ENCODE measurements at places on chromosomes 3 and 15.
A peak's percentile ranks its signal among the peaks of the same experiment; 100 is the strongest.

DNA sequence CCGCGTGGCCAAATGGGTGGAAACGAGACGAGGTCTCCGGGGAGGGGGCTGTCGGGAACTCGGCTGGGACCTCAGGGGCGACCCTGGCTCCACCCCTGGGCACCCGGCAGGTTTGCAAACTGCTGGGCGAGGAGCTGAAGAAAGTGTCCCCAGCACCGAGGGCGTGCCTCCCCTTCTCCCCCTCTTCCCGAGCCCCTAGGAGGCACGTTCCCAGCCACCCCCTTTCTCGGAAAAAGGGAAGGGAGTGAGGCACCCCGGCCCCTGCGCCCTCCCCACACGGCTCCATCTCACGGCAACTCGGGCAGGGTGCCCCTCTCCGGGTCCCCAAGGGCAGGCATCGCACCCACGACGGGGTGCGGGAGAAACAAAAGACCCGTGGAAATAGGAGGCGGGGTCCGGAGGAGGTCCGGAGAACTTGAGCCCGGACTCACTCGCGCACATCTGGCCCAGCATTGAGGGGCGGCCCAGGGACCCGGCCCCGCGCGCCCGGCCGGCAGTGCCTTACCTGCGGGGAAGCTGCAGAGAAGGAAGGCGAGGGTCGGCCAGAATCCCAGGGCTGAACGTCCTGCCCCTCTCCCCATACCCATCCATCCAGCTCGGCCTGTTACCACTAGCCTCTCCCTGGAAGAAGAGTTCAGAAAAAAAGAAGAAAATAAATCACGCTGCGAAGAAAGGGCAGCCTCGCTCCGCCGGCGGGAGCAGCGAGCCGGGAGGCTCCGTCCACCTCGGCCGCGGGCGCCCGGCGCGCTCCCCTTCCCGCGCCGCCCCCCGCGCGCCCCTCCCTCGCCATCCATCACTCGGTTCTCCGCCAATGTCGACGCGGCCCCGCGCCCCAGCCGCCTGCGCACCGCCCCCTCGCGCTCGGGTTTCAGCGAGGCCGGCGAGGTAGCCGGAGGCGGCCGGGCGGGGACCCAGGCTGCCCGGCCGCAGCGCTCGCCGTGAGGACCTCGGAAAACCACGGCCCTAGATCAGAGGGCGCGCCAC, 16.3 kb downstream of the RGMA start:
- DNase-seq: no peak

GRCh38 chr3:7328339-7328738, 467.4 kb downstream of the GRM7 start:
- no peak for DNase-seq

DNA sequence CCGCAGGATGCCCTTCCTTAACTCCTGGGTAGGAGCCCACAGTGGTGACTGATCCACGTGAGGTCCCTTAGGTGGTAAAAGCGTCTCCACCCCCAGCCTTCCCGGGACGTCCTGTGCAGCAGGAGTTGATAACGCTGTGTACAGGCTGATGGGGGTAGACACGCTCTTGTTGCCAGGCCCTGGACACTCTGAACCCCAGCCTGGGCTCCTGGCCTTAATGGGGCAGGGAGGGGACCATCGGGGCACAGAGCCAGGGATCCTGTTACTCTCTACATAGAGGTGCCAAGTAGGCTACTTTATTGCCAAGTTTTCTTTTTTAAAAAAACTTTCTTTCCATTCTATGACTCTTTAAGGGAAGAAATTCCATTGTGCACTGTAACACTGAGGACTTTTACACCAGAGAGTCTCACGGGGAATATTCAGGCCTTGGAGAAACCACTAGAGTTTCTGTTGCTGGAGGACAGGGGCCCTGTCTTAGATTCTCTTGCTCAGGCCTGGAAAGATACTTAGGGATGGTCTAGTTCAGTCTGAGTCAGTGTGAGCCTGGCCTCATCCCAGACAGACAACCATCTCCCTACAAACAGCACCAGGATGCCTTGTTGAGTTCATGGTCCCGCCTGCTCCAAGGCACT, 104.3 kb upstream of the RNU6-1 start:
- DNase-seq: no peak

DNA sequence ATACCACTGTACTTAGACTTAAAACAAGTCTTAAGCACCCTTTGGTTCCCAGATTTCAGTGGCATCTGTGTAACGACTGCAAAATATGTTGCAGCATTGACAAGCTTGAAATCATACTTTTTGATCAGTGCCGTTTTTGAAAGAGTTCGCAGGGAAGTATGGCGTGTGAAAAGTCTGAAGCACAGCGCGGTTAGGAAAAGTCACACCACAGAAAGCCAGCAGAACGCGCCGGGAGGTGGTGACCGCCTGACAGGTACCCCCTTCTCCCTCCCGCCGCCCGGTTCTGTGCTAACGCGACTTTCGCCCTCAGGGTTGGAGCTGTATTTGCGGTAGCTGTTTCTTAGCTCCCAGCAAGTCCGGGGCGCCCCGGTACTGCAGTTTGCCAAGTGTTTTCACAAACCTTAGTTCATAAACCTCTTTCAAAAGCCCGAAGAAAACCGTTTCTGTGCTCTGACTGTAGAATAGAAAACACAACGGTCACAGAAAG, 481 bp upstream of the CRYBG3 start:
- peak; percentile 49 for DNase-seq

DNA sequence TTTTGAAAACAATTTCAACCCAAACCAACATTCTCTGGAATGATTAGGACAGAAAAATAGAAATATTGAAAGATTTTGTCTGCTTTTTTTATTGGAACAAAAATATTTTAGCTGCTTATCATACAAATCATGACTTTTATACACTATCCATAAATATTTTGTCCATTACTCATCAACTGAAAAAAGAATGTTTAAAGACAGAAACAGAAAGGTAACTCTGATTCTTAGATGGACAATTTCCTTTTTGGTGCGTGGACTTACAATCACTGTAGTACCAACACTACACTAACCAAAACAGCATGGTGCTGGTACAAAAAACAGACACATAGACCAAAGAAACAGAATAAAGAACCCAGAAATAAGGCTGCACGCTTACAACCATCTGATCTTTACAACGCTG, 582.8 kb upstream of the CCDC54 start:
- no peak for DNase-seq

DNA sequence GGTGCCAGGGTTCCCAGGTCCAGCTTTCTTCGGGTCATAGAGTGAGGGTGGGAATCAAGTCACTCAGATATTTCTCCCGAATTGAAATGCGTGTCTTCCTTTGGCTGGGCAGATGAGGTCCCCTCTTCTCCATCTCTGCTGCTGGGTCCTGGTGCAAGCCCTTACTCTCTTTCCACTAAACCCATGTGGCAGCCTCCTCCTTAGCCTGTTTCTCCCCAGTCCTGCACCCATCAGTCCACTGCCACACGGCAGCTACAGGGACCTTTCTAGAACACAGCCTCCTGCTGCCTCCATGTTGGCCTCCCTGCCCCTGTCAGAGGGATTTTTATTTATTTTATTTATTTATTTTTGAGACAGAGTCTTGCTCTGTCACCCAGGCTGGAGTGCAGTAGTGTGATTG, 237.4 kb upstream of the CTDSPL start:
- no peak for DNase-seq

- DNase-seq: no peak
Measured at GRCh38 chr15:99411234-99411633, 154.6 kb upstream of the MEF2A start.

- no peak for DNase-seq
Measured at GRCh38 chr15:91523596-91523995, 329.9 kb upstream of the SLCO3A1 start.

DNA sequence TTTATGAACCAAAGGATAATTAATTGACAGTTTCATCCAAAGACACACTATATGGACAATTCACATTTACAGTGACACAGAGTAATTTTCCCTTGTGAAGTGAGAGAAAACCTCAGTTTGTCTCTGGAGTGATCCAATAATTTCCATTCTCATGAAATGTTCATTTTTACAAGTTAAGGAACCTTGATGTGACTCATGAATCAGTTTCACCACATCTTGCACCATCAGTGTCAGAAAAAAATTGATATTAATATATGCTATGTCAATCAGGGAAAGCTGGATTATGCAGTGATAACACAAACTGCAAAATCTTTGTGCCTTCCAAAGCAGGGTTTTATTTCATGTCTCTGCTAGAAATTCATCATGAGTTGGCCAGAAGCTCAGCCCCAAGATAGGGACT, 348.1 kb downstream of the ARPP21 start:
- DNase-seq: no peak

DNA sequence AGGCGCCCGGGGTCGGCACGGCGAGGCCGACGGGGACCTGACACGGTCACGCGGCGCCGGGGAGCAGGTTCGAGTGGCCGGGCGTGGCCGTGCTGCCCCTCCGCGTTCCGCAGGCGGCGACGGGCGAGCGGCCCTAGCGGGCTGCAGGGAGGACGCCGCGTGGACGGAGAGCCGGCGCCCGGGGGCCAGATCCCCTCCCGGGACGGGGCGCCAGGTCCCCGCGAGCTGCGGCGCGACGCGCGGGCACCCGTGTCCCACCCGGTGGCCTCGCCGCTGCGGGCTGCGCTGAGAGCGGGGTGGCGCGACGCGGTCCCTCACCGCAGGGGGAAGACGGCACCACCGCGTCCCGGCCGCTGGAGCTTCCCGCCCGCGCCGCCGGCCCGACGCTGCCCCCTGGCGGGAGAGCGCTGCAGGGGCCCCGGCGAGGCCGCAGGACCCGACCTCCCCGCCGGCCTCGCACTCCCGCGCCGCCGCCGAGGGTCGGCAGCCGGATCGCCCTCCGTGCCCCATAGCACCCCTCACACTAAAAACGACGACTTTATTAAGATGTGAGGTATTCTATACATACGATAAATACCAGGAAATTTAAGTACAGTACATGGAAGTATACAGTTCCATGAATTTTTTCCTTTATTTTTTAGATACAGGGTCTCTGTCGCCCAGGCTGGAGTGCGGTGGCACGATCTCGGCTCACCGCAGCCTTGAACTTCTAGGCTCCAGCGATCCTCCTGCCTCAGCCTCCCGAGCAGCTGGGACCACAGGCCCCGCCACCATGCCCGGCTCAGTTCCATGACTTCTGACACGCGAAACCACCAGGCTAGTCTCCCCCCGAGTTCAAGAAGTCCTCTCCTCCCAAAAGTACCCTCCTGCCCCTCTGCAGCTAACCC, 1.3 kb upstream of the PIGZ start:
- peak; percentile 63 for DNase-seq

- DNase-seq: no peak
Measured at GRCh38 chr3:5198313-5198677, 10.8 kb downstream of the EDEM1 start.

GRCh38 chr15:58401991-58402649, 29.7 kb upstream of the LIPC start:
- no peak for DNase-seq

GRCh38 chr3:150733936-150734794, 28.8 kb downstream of the SIAH2 start:
- no peak for DNase-seq

DNA sequence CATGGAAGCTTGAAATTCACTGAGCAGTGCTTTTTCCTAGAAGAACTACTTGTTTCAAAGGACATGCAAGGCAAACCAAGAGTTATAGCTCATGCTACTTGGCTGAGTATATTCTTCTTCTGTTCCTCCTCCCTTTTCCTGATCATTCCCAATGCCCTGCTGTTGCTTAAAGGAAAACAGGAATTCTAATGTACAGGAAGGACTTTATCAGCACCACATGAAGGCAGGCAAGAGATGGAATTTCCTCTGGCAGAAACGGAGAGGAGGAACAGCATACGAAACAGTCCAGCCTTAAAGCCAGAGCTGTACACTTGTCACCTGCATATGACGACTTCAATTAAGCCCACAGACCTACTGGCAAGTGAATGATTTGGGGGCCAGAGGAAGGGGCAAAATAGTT, 15.7 kb downstream of the MEIS2 start:
- no peak for DNase-seq

- no peak for DNase-seq
Measured at GRCh38 chr3:170865209-170866094, 4.5 kb downstream of the RPL22L1 start.

DNA sequence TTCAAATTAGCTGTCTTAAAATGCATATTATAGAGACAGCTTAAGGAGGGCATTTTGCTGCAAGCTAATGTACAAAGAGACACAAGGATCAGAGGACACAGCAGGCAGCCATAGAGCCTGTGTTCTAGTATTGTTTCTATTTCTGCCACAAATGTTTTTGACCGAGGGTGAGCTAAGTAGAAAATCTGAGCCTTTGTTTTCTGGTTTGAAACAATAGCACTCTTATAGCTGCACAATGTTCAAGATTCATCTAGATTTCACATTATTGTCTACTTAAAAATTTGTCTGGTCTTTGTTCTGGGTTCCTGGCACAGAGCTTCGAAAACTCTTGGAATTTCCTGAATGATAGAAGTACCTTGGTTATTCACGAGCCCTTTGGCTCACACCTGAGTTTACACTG, 40.0 kb upstream of the TUSC7 start:
- DNase-seq: no peak

DNA sequence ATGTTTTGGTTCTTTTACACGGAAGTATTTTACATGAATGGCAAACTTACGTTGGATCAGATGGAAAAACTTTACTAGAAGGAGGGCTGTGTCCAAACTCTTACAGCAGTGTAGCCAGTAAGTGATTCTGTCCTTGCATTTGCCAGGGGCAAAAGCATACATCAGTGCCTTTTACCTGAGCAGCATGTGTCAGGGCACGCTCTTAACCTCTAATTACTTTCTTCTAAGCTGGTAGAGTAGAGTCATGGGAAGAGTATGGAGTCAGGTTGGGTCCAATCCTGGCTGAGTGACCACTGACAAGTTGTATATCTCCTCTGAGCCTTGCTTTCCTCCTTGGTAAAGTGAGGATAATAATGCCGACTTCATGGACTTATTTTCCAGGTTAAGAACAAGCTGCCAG, 47.1 kb downstream of the RYR3 start:
- no peak for DNase-seq

DNA sequence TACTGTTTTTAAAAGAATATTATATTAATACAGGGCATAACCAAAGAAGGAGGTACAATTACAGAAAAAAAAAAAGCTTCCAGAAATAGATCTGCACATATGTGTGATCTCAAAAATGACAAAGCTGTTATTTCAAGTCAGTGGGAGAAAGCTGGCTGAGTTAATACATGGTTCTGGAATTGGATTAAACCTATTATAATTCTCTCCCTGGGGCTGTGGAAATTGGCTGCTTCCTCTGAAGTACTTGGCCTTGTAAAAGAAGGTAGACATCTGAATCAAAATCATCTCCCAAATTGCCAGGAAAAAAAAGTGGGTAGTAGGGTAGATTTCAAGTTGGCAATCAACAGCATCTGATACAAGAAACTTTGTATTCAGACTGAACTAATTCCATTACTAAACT, 723.9 kb upstream of the ALCAM start:
- DNase-seq: no peak

DNA sequence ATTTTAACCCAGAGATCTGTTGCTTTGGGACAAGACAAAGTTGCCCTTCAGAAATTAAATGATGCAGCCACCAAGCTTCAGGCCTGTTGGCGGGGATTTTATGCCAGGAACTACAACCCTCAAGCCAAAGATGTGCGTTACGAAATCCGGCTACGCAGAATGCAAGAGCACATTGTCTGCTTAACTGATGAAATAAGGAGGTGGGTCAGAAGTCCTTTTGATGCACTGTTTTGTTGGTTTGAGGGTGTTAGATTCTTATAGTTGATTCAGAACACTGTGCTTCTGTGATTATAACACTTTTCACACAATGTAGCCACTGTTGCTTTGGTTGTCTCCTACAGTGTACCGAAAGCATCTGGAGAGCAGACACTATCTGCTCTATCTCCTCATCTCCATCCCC, 20.8 kb upstream of the NXPE3 start:
- no peak for DNase-seq
